Left kidney (tissue), 8 donors: ENCODE measurements at places on chromosomes 11 and 22. TPM values are rescaled to one million over a fixed set of nuclear protein-coding genes. Genes with fewer than 3 reads are reported as not detected.
A peak's percentile ranks its signal among the peaks of the same experiment; 100 is the strongest.

GRCh38 chr11:34358258-34358727 lies 483 bp upstream of the ABTB2 start:
- peak; percentile 38 for DNase-seq

- DNase-seq, result peak; percentile 64
Observed at GRCh38 chr11:125626288-125626950, 1.5 kb downstream of the CHEK1 start.

GRCh38 chr11:134019500-134019899 lies 49.4 kb upstream of the JAM3 start:
- no peak for DNase-seq

- no peak for DNase-seq
Observed at GRCh38 chr11:126603486-126603885, 248.0 kb downstream of the ST3GAL4 start.

The APOL3 gene
- 15.7 TPM for polyA plus RNA-seq

- no peak for DNase-seq
Observed at GRCh38 chr11:36426226-36426848, 83.7 kb downstream of the TRAF6 start.

GRCh38 chr11:83364500-83365045 lies 78.4 kb upstream of the CCDC90B start:
- DNase-seq, result no peak

The ZP1 gene
- 0.30 TPM for polyA plus RNA-seq

GRCh38 chr22:37075822-37076433 lies 24.4 kb downstream of the KCTD17 start:
- DNase-seq, result no peak

The EPS8L2 gene
- polyA plus RNA-seq, result 115 TPM

- DNase-seq, result no peak
Observed at GRCh38 chr11:77111946-77112345, 9.3 kb downstream of the OMP start.

The ADAMTS8 gene
- 2.5 TPM for polyA plus RNA-seq

GRCh38 chr11:69449320-69450063 lies 32.0 kb upstream of the LINC01488 start:
- DNase-seq, result no peak

DNA sequence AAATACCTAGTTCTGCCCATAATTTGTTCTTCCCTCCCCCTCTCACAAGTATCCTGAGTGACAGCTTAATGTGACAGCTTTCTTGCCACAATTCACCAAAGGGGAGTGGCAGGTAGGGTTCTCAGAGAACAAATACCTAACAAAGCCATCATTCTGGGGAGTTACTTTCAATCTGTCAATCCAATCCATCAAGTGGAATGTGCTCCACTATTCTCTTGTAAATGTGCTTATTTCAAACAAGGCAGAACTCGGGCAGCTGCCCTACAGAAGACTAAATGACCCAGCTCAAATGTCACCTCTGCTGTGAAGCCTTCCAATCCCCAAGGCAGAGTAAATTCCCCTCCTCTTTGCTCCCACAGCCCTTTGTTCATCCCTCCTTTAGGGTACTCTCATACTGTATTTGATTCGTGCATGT lies 27.8 kb downstream of the LGR4 start:
- no peak for DNase-seq

- no peak for DNase-seq
Observed at GRCh38 chr11:113162592-113162962, 151.8 kb upstream of the TTC12 start.

DNA sequence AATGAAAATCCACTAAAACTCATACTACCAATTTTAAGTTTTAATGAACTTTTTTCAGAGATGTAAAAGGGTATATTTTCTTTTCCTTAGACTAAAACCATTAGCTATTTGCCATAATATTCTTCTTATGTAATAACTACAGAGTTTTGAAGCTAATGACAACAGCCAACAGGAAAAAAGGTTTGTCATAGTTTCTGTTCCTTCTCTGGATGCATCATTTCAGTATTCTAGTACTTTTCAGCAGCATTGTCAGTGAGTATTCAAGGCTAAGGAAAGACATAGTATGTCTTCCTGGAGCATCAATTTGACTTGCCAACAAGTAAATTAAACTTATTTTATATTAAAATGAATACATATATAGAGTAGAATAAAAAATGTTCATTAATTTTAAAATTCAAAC lies 166.0 kb downstream of the METTL15 start:
- DNase-seq, result no peak

The SEZ6L gene
- polyA plus RNA-seq, result 0.10 TPM

The SAMM50 gene
- polyA plus RNA-seq, result 60.5 TPM

The OPCML gene
- 13.9 TPM for polyA plus RNA-seq

DNA sequence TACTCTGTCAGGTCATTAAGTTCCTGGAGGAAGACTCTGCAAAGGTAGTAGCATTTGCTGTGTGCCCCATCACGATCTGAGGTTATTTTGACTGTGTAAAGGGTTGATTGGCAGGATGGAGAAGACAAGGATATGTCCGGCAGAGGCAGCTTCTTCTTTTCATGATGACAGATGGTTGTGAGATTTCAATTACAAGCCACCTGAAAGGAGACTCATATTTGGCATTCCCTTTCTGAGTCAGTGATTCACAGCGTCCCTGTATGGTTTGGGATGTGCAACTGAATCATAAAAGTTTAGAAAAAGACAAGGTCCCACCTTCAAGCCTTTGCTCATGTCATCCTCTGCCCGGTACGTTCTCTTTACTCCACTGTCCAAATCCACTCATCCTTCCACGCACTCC lies 113.4 kb downstream of the MTNR1B start:
- DNase-seq, result no peak

GRCh38 chr11:115905341-115906000 lies 401.3 kb upstream of the CADM1 start:
- no peak for DNase-seq

The USP35 gene
- polyA plus RNA-seq, result 4.9 TPM

DNA sequence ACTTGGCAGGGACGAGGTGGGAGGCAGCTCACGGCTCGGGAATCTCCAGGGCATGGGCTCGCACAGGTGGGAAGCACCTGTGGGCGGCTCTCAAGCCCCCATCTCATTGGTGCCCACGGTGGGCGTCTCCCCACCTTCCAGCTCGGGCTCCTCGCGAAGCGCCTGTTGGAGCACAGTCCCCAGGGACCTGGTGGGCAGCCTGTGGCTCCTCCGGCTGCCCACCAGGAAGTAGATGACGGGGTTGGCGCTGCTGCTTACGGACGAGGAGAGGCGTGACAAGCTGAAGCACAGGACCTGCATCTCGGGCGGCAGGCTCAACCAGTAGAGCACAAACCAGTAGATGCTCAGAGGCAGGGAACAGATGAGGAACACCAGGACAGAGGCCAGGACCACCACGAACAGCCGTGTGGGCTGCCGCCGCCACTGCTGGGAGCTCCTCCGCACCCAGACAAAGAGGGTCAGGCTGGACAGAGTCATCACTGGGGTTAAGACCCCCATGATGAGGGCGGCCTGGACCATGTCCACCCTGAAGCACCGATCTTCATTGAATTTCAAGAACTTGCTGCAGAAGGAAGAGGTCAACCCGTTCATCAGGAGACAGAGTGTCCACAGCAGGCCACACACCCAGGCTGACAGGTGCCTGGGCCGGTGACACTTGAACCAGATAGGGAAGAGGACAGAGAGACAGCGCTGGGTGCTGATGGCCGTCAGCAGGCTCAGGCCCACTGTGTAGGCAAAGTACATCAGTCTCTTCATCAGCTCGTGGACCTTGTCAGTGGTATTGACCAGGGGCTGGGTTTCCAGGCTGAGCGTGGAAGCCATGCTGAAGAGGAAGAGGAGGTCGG lies 633 bp downstream of the MRGPRD start:
- DNase-seq, result no peak

DNA sequence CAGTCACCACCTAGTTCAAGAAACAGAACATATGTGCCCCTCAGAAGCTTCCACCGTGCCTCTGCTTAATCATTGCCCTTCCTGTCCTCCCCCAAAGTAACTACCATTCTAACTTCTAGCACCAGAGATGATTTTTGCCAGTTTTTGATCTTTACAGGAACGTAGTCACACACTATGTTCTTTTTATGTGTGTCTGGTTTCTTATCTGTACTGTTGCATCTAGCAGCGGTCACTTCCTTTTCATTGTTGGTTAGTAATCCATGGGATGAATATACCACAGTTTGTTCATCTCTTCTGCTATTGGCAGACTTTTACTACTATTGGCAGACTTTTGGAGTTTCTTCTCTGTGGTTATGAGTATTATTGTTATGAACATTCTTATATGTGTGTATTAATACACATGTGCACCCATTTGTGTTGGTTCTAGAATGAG lies 34.6 kb downstream of the SPECC1L start:
- no peak for DNase-seq

- DNase-seq, result no peak
Observed at GRCh38 chr22:23564276-23564675, 15.8 kb downstream of the IGLL1 start.

DNA sequence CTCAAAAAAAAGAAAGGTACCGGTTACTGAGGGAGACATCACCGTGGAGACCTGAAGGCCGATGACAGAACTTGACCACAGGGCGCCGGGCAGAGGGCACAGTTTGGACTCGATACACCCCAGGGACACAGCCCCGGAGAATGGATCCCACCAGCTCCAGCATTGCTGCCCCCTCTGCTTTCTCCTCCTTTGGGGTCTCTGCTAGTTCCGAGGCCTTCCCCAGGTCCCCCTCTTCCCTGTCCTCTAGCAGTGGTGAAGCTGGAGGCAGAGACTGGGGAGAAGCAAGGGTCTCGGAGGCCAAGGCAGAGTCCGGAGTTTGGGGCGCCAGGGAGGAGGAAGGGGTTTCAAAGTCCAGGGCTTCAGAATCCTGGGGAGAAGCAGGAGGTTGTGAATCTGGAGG lies 4.8 kb upstream of the EEF1G start:
- no peak for DNase-seq

The GRIK4 gene
- 1.3 TPM for polyA plus RNA-seq

DNA sequence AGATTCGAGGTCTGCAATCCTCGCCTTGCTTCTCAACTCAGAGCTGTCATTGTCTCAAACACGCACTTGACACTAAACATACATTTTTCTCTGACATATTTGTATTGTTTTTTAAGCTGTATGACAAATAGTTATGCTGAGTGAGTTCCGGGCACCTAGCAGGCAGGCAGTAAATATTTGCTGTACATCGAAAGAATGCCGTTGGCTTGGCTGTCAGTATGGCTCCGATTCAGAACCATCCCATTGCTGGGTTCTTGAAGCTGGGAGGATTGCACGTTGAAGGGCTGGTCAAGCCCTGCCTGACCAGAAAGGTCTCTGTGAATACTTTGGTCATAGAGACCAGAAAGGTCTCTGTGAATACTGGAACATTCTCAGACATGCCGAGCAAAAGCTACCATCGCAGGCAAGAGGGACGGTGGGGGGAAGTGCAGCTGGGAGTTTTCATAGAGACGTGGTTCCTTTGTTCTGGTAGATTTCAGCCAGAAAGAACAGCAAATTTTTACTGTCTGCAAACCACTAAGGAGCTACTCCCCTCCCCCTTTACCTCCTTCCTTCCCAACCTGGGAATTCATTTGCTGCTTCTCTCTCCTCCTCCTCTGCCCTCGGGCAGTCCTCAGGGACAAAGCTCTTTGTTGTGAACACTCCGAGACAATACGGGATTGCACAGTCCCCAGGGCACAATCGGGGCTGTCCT lies 202.2 kb upstream of the SORL1-AS1 start:
- no peak for DNase-seq

- DNase-seq, result no peak
Observed at GRCh38 chr22:26674211-26675190, 17.1 kb downstream of the MIAT start.

DNA sequence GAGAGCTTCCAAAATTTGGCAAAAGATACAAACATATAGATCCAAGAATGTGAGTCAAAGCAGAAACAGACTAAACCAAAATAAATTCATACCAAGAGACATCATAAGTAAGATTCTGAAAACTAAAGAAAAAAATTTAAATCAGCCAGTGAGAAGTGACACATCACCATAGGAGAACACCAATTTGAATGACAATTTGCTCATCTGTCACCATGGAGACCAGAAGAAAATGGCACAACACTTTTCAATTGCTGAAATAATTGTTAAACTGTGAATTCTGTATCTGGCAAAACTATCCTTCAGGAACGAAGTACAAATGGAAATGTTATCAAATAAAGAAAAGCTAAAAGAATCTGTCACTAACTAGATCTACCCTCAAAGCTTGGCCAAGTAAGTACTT lies 864.3 kb downstream of the BRD1 start:
- DNase-seq, result no peak

DNA sequence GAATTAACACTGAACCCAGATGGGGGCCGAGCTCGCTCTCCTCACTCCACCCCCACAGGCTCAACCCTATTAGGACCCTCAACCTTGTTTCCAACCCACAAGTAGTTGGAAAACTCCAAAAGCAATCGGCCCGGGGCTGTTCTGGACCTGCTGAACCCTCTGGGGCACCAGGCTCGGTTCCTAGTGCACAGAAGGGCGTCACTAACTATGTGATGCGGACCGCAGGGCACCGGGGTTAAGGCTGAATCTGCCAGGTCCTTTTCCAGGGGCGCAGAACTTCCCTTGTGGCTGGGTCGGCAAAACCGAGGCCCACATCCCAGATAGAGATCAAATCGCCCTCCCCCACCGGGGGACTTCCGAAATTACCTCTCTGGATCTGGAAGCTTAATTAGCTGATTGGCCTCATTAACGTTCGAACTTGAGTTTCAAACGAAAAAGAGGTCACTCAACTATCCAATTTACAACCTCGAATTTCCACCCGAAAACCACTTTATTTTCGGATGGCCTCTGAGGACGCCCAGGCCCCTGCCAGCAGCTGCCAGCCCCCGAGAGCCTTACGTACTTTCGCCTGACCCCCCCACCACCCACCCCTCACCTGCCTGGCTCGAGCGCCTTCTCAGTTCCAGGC lies 1.7 kb downstream of the SHANK2 start:
- no peak for DNase-seq

The TP53I11 gene
- polyA plus RNA-seq, result 63.5 TPM

The MMP8 gene
- polyA plus RNA-seq, result not detected

The EML3 gene
- polyA plus RNA-seq, result 36.4 TPM

DNA sequence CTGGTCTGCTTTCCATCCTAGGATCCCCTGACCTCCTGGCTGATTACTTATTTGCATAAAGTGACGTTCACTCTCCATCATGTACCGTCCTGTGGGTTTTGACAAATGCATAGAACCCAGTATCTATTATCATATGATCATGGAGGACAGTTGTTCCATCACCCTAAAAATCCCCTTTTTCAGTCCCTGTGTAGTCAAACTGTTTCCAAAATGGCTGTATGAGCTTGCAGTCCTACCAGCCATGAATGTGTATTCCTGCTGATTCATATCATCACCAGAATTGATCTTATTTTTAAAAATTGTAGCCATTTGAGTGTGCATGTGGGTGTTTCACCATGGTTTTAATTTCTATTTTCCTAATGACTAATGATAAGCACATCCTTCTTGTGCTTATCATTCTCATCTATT lies 108.8 kb downstream of the MPPED1 start:
- DNase-seq, result no peak
